ENCODE measurements at places on chromosomes 13 and 19.

- no peak for DNase-seq
These were observed 61.9 kb downstream of the LHFPL6 start for GRCh38 chr13:39540929-39541605.

- DNase-seq: peak; percentile 90
These were observed 2.9 kb upstream of the FTL start for GRCh38 chr19:48962029-48962848.

GRCh38 chr13:49840675-49841074 is 48.2 kb upstream of the KPNA3 start:
- no peak for DNase-seq

GRCh38 chr19:14530506-14530905 is 1.1 kb downstream of the TECR start:
- no peak for DNase-seq

GRCh38 chr13:48043789-48044503 is 6.4 kb downstream of the NUDT15 start:
- DNase-seq: no peak

GRCh38 chr13:77878190-77878589 is 40.4 kb downstream of the EDNRB start:
- DNase-seq: no peak
